NCI-H774 (cell line): ENCODE measurements at places on chromosomes 11 and 22.
A peak's percentile ranks its signal among the peaks of the same experiment; 100 is the strongest.

GRCh38 chr11:14673824-14674405 is 30.3 kb downstream of the PDE3B start:
- DNase-seq = no peak

- DNase-seq = no peak
Observed at GRCh38 chr11:61966734-61967115, 709 bp downstream of the FTH1 start.

GRCh38 chr11:119700536-119701346 is 28.3 kb downstream of the NECTIN1 start:
- no peak for DNase-seq

GRCh38 chr11:47161134-47161854 is 15.4 kb downstream of the ARFGAP2 start:
- DNase-seq = peak; percentile 24

DNA sequence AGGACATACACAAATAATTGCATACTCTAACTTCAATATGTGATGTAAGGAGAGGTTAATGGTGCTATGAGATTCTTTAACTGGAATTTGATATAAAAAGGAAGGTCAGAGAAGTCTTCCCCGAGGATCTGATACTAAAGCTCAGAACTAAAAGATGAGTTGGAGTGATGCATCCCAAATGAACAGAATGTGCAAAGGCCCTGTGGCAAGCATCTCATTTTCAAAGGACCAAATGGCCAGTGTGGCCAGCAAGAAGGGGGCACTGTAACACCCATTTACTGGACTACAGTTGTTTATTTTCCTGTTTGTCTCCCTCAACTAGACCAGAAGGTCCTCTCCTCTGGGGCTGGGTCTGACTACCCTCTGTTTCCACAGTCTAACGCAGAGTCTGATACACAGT is 114.9 kb upstream of the ASPHD2 start:
- DNase-seq = no peak

DNA sequence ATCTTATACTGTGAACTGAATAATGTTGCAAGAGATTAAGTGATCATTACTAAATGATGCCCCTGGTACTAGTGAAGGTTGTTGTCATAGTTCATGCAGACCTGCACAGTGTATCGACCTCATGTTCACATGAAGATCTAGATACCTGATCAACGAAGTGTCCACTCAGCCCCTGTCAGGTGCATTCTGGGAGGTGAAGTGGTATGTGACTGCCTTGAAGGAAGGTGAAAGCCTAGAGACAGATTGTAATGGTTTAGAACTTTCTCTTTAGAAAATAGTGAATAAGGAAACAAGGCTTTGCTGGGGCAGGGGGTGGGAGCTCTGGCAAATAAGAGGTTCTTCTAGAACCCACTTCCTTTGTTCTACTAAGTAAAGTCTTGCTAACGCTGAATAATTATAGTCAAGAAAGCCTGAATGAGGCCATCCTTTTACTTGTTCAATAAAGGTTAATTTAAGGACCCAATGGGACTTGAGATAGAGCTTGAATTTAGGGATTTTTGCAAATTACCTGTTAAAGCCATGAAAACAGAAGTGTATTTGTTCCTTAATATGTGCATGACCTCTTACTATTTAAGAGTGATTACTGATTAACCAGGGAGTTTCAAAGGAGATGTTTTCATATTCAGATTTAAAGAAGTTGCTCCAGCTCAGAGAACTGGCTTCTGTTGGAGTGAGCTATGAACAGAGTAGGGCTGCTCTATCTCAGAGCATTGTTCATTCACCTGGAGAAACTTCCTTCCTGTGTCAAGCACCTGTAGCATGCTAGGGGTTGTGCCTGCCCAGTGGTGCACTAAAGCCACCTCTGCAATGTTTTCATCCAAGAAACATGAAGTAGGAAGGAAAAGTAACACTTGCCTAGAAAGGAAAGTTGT is 45.3 kb downstream of the C22orf31 start:
- DNase-seq = no peak

DNA sequence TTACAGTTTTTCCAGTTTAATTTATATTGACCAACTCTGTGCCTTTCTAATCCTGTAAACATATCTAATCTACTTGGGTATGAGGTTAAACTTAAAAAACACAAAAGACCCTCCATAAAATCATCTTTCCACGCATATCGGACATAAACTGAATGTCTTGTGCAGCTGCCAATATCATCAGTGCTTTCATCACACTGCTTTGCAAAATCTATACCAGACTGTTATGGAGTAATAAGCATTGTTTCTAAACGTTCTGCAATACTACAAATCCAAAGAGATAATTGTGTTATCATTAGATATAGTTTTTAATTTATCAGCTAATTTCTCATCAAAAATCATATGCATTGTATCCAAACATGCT is 36.1 kb upstream of the AMPD3 start:
- no peak for DNase-seq

- no peak for DNase-seq
Observed at GRCh38 chr11:45209891-45210699, 63.7 kb downstream of the PRDM11 start.

DNA sequence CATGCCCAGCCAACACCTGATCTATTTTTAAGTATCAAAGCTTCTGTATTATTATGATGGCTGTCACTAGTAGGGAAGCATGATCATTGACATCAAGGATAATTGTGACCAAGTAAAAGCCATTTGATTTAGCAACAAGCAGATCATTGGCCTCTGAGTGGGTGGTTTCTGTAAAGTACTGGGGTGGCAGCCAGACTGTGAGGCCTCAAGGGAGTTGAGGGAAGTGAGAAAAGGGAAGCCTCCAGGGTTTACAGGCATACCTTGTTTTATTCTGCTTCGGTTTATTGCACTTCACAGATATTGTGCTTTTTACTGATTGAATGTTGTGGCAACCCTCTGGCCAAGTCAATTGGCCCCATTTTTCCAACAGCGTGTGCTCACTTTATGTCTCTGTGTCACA is 60.1 kb downstream of the PRR5L start:
- no peak for DNase-seq

- no peak for DNase-seq
Observed at GRCh38 chr22:25172153-25172552, 27.5 kb upstream of the CRYBB3 start.

DNA sequence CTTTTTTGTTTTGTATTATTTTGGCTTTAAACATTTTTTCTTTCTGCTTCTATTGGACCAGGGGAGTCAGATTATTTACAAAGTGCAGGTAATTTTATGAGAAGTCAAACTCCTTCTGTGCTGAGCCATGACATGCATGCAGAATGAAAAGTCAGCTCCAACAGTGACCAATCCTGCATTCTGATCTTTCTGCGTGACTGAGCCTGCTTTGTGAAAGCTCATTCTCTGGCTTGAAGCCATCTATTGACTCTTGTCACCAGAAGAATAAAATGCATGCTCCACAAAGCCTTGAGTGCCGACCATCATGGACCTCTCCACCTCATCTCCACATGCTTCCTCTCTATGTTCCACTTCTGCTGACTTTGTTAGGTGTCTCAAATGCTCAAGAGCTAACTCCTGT is 50.2 kb downstream of the MIAT start:
- no peak for DNase-seq

- no peak for DNase-seq
Observed at GRCh38 chr11:79296141-79296540, 144.7 kb downstream of the TENM4 start.

DNA sequence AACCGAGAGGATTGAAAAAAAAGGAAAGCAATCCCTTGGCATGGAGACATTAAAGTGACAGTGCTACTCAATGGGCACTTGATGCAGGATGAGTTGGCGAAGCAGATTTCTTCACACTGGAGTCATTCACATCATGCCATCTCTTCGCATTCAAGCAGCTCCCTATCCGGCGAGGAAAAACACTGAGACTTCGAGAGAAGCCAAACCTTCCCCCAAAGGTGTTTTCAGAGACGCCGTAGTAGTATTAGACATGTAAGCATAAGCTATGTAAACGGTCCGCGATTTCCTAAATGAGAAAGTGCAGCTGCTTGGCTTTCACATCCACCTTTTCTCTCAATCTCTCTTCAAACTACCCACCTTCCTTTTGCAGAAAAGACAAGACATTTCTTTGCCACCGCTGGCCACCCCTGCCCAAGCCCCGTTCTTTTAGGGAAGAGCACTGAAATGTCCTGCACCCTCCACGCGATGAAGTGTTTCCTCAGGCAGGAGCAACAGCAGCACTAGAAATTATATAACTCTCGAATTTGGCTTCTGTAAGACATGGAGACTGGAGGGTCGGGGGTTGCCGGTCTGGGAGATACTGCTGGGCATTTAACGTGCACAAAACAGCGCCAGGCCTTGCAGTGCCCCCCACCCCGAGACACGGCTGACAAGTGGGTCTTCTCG is at the start of gene DLG2:
TSS of gene DLG2 (minus strand) at position 13 of the 666 bp plus-strand sequence.
- DNase-seq = no peak

DNA sequence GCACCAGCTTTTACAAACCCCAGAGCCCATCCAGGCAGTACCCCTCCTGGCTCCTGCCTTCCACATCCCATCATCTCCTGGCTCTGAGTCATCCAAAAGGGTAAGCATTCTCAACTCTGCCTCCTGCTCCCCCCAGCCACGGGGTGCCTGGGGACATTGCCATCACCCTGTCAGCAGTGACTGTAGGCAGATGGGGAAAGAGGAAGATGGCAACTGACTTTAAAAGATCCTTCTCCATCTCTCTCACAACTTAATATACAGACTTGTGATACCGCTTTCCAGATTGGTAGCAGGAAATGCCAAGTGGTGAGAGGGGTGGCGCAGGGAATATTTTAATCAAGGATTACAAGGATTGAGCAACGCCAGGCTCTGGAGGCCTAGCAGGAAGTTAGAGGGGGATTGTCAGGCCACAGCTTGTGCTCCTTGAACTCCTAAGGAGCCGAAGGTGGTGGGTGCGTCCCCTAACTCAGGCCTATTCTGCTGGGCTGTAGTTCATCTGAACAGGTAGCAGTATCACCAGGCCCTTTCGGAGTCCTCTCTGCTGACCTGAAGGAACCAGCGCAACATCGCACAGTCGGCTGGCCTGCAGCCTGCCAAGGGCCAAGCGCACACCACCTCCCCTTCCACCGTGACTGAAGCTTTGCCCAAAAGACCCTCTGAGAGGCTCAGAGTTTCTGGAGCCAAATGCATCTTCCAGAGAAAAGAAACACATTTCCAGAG is 83.3 kb downstream of the ZC3H12C start:
- no peak for DNase-seq
